ENCODE measurements at places on chromosomes 2 and 18.

- DNase-seq = peak; percentile 61
Measured at GRCh38 chr2:223580951-223581350, 21.2 kb downstream of the SCG2 start.

DNA sequence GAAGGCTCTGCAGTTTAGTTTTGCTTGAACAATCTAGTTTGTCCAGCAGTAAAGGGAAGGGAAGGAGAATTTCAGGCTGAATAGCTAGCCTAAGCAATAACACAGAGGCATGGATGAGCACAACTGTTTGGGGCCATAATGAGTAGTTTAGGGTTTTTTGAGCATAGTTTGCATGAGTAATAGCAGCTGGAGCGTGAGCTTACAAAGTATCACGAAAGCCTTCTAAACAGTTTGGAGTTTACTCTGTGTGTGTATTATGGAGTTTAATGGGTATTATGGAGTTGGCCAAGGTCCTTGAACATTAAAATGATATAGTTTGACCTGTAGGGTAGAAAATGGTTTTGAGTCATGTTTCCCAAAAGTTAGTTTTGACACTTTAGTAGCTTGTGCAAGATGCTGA, 782.3 kb downstream of the ERBB4 start:
- DNase-seq = no peak

DNA sequence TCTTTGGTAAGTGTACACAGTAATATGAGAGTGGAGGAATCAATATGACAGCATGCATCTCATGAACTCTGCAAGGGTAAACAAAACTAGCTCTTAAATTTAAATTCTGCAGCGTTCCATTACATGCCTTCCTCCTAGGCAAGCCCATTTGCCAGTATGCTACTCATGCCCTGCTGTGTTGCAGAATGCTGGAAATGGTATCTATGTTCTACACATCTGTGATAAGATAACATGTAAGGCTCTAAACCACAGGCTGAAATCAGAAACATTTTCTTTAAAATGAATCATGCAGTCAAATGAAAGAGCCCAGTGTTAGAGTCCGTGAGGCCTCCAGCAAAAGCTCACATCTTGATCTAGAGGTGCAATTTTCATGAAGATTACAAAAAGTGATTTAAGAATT, 112.8 kb upstream of the FN1 start:
- DNase-seq = no peak

- no peak for DNase-seq
Measured at GRCh38 chr18:3615374-3615985, 165.5 kb downstream of the TGIF1 start.

DNA sequence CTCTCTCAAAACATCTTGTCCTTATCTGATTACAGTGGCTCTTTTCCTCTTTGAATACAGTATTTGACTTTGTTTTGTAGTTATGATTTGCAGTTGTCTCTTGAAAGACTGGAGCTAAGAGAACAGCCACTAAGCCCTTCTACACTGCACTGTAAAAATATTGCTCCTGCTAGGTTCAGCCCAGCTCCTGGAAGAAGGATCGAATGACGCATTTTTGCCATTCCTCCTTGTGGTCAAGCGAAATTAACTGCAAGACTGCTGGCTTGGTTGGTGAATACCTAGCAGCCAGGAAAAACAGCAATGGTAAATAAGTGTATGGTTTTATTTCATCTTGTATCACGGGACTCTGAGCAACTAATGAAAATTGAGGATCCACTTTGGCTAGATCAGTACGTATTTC, 407.8 kb upstream of the CDH2 start:
- DNase-seq = no peak

GRCh38 chr2:222909286-222909685, 48.5 kb downstream of the ACSL3 start:
- no peak for DNase-seq

DNA sequence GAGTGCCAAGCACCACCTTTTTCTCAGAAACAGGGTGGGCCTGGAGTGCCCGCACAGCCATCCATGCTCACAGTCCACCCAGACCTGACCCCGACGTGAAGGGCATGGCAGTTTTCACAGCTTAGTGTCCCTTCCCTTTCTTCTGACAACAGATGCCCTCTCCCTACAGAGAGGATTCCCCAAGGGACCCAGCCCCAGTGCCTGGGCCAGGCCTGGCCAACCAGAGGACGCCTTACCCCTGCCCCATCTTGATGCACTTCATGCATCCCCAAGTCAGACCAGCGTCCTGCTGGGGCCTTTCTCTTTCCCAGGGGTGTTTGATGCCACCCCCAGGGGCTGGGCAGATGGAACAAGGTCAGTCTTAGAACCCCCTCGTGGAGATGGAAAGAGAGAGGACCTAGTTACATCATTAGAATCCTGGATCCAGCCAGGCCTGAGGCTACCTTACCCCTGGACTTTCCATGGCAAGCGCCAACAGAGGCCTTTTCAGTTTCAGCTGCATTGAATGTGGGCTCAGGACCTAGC, 3.8 kb downstream of the ANKMY1 start:
- DNase-seq = no peak

GRCh38 chr2:150350500-150350899, 137.0 kb downstream of the RND3 start:
- no peak for DNase-seq

- no peak for DNase-seq
Measured at GRCh38 chr18:55244546-55244945, 285.3 kb upstream of the CCDC68 start.

- no peak for DNase-seq
Measured at GRCh38 chr2:106280224-106280623, 86.1 kb upstream of the UXS1 start.

GRCh38 chr2:156537141-156537540, 101.0 kb downstream of the GPD2 start:
- no peak for DNase-seq

DNA sequence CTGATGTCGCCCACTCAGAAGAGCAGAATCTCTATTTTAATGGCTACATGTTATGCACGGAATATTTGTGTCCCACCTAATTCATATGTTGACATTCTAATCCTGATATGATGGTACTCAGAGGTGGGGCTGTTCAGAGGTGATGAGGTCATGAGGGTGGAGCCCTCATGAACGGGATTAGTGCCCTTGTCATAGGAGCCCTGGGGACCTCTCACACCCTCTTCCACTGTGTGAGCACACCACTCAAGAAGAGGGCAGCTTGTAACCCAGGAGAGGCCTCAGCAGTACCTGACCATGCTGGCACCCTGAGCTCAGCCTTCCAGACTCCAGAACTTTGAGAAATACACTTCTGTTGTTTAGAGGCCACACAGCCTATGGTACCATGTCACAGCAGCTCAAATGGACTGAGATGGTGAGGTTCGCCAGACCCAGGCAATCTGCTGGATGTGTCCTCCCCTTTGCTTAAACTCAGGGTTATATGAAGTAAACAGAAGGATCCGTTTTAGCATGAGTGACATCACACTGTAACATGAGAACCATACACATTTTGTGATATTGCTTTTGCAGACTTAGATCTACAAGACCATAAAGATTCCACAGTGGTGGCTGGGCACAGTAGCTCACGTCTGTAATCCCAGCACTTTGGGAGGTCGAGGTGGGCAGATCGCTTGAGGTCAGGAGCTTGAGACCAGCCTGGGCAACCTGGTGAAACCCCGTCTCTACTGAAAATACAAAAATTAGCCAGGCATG, 48.7 kb downstream of the ATOH8 start:
- DNase-seq = no peak

- no peak for DNase-seq
Measured at GRCh38 chr2:132747046-132747445, 77.0 kb upstream of the LYPD1 start.

DNA sequence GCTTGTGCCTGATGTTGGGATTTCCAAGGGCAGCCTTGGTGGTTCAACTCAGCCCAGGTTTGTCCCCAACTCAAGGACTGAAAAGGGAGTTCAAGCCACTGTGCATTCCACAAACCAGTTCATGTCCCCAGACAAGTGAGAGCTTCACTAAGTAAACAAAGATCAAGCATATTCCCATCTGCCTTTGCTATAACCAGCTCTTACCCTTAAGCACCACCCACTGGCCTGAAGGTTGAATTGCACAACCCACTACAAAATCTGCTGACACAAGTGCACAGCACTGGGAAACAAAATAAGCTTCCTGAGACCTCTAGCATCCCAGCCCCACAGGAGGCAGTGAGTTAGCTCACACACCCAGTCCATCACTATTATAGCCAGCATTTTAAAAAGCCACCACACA, 516.7 kb downstream of the NR4A2 start:
- DNase-seq = peak; percentile 50

DNA sequence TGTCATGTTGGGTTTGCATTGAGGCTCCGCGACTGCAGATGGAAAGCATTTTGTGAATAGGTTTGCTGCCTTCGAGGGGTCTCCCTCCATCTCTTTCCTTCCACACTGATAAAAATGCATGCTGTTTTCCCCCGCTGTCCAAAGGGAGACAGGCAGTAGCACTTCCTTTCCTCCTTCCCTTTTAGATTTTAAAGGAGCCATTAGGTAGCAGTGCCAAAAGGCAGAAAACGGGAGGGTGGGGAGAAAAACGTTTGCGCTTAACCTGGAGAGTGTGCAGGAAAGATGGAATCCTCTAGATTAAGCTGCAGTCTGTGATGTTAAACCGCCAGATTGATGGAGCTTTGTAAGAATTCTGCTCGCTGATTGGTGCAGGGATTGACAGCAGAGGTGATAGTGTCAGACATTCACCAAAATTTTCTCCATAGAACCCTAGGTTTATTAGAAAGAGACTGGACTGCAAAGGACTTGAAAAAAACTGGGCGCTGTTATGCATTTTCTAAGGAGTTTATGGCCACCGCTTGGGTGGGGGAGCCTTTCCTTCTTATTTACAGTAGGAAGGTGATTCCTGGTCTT, 688 bp downstream of the MAPRE2 start:
- peak; percentile 8 for DNase-seq

- no peak for DNase-seq
Measured at GRCh38 chr18:21112543-21113105, 1.0 kb upstream of the ROCK1 start.

- no peak for DNase-seq
Measured at GRCh38 chr18:25739376-25739775, 351.0 kb downstream of the SS18 start.

GRCh38 chr2:39620067-39620466, 45.6 kb upstream of the TMEM178A start:
- DNase-seq = peak; percentile 21

DNA sequence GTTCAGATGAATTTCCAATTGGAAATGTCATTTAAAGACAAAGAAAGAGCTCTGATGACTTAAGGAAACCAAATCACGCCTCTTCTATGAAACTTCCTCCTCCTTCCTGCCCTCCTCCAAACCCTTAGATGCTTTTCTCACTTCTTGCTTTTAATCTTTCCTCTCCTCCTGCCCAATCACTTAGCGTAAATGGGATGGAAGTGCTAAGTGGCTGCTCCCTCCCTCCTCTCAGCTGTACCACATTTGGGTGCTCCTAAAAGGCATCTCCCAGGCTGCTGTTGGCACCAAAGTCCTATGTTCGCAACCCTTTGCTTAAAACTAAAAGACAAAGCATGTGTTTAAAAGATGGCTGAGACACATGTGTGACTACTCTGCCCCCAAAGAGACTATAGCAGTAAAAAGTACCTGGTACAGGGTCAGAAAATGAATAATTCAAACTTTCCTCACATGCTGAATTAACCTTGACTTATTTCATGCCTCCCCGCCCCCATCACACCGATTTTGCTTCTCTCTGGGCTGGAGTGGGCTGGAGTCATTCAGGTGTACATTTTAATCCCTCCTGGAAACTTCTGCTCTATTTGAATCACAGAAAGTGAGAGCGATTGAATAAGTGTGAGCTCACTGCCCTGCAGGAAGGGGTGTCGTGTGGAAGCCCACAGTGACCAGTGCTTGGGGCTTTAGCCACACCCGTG, 59.2 kb upstream of the KLF7 start:
- no peak for DNase-seq
